ENCODE measurements at places on chromosomes 7 and 10.
A peak's percentile ranks its signal among the peaks of the same experiment; 100 is the strongest.

- no peak for ATAC-seq
These were observed 21.3 kb upstream of the AGR2 start for GRCh38 chr7:16826060-16826459.

- peak; percentile 53 for ATAC-seq
These were observed 814 bp downstream of the RUFY2 start for GRCh38 chr10:68406111-68406814.

- peak; percentile 22 for ATAC-seq
These were observed 779 bp downstream of the C1QL3 start for GRCh38 chr10:16520900-16521299.

GRCh38 chr10:103265717-103266329 lies 11.1 kb upstream of the INA start:
- ATAC-seq: no peak

DNA sequence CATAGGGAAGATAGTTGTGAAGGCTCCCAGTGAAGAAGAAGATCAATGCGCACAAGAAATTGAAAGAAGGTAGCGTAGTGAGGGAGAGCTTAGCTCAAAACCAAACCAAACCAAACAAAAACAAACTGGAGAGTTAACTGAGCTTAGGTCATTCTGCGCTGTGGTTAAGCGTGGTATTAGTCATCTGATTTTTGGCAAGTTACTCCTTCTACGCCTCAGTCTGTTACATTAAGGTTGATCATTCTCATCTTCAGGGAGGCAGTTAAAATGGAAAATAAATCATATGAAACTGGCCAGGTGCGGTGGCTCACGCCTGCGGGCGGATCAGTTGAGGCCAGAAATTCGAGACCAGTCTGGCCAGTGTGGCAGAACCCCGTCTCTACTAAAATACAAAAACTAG lies 259.7 kb downstream of the EXOC4 start:
- no peak for ATAC-seq

DNA sequence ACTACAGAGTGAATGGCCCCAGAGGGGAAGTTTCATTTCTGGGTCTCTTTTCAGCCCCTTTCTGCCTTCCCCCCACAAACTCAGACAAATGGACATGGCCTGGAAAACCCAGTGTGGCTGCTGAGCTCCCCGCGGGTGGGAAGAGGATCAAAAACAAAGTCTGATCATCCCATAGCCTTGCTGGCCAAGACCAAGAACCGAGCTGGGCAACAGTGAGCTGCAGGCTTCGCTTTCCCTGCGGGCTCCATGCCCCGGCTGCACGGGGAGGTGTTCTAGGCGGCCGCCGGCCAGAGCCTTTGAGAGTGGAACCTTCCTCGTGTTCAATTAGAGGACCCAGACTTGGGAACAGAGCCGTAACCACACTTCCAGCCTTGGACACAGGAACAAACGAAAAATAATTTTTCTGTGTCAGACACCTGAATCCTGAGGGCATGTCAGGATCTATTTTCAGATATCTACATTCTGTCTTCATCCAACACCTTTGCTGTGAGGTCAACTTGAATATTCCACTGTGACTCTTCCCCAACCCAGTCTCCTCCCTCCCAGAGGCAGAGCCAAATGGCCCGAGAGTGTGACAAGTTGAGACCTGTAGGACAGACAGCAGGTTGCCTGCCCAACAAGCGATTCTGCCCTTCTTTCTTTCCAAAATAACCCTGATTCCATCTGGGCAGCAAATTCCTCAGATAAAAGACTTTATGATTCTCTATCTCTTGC lies 26.0 kb downstream of the WDR86 start:
- ATAC-seq: no peak

DNA sequence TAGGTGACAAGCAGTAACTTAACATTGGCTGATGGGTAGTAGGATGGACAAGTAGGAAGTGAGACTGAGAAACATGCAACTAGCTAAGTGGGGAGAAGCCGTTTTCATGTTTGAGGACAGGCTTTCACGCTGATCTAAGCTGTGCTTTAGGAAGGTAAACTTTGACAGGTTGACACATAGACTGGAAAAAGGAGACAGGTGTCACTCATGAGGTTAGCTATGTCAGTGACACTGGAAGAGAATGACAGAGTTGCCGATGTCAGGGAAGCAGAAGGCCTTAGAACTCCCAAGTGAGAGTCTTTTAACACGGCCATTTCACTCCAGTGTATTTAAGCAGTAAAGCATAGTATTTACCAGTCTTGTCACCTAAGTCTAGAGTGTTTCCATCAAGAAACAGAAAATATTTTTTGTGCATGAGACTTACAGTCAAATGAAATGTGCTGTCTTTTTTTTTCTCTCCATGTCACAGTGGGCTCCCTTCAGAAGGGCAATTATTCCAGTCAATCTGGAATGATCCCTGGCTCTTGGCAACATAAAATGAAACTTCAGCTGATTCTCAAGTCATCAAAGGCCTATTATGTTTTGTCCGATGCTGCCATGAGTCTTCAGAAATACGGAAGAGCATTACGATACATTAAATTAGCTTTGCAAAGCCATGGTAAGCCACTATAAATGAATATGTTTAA lies 20.6 kb downstream of the EDRF1 start:
- ATAC-seq: no peak

DNA sequence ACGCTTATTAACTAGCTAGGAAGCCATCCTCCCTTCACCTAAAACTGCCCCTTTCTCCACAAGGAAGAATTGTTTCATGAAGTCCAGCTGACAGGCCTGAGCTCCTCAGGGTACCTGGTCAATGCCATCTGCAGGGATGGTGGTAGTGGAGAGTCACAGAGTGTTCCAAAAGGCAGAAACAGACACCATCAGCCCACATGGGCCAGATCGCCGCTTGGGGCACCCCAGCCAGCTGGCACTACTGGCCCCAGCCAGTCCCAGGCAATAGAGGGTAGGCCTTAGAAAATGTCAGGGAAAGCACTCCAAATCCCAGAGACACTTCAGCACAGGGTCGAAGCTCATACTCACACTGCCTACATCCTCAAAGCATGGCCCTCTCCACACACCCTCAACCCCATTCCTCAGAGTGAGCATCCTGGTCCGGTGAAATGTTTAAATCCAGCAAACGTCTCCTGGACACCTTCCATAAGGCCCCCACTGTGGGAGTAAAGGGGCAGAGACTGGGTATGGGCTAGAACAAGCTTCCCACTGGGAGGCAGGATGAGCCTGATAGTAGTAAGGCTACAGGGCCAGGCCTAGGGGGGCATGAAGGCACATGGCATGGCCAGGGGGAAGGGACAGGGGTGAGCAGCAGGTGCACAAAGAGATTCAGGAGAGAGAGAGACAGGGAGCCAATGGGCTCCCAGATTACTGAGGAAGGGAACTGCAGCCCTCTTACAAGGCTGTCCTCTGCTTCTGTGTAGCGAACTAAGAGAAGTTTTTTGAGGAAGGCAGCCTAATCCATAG lies 1.9 kb downstream of the LRRC20 start:
- ATAC-seq: no peak

DNA sequence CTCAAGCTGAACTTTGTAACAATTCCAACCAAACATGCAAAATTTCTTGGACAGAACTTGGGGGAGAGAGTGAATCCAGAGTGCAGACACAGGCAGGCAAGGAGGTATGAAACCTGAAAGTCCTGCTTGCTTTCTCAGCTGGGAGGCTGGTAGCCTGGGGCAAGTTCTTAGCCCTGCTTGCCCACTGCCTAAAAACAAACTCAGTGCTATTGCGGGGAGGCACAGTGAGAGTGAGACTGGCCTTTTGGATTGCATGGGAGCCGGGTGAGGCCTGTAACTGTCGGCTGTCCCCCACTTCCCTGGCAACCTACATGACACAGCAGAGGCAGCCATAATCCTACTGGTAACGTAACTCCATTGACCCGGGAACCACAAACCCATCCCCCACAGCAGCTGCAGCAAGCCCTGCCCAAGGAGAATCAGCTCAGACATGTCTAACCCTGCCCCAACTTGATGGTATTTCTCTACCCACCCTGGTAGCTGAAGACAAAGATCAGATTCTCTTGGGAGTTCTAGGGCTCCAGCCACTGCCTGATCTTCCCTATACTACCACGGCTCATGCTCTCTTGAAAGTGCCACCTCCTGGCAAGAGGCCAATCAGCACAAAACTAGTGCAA lies 663.6 kb downstream of the GRM8 start:
- no peak for ATAC-seq

DNA sequence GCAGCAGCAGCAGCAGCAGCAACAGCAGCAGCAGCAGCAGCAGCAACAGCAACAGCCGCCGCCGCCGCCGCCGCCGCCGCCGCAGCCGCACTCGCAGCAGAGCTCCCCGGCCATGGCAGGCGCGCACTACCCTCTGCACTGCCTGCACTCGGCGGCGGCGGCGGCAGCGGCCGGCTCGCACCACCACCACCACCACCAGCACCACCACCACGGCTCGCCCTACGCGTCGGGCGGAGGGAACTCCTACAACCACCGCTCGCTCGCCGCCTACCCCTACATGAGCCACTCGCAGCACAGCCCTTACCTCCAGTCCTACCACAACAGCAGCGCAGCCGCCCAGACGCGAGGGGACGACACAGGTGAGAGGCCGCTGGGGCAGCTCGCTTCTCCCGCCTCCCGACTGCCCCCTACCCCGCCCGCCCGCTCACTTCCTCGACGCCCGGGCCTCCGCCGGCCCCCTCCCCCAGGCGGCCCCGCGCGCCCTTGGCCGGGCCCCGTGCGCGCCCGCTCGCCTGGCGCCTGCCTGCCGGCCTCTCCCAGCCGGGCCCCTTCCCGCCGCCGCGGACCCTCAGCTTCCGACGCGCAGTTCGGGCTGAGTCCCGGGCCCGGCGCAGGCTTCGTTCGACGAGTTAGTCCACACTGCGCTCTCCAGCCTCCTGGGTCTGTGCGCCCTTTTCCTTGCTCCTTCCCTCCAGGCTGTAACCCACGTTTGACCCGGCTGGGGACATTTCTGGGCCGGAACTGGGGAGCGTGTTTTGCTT lies 882 bp downstream of the DLX6 start:
- ATAC-seq: peak; percentile 44

DNA sequence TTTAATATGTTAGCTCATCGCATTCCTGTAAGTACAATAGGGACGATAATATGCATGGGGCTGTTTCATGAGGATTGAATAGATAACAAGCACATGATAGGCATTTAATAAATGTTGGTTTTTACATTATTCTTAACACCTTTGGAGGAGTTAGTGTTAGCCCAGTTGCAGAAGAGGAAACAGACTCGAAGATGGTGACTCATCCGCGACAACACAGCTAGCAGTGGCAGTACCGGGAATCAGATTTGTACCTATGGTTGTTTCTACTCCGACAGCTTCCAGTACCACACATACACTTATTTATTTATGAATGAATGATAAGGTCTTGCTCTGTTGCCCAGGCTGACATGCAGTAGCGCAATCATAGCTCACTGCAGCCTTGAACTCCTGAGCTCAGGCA lies 2.9 kb downstream of the LRMDA start:
- no peak for ATAC-seq

DNA sequence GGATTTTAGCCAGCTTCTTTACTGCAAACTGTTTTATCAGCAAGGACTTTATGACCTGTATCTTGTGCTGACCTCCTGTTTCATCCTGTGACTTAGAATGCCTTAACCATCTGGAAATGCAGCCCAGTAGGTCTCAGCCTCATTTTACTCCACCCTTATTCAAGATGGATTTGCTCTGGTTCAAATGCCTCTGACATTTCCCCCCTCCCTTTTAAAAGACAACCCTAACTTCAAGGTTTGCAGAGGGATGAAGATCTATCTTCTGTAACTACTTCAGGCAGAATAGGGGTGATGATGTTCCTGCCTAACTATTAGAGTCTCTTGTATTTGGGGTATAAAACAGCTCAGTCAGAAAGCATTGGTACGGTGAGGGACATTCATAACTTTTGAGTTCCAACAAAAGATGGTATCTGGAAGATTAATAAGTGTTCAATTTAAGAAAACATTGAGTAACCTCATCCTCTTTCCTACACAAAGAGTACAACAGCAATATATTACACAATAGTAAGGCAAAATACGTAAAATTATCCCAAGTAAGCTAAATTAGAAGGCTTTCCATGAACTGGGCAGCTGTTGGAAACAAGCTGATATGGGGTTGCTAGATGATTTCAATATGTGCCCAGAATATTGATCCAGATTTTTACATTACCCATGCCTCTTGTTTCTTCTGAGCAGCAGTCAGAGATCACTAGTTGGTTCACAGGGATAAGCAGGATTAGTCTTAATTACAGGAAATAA lies 40.0 kb upstream of the LRGUK start:
- no peak for ATAC-seq

- no peak for ATAC-seq
These were observed 16.0 kb upstream of the DNTT start for GRCh38 chr10:96288151-96288621.

DNA sequence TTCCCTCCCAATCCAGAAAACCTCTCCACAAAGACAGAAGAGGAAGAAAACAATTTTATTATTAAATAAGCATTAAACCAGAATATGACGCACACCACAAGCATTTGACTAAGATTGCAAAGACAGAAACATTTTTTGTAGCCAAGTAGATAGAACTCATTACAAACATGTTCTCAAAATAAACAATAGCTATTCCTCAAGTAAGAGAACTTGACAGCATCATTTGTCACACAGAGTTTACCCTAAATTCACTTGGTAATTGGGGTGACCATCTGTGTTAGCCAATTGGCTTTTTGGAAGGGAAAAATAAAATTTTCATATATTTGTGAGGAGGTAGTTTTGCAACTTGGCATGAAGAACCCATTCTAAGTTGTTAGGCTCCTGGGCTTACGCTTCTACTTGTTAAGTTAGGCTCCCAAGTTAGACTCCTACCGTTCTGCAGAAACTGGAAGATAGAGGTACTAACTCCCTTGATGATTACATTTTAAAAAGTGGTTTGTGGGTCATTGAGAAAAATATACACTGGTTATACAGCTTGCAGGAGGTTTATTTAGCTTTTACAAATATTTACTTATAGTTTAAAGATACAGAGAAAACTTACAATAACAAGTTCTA lies 618.6 kb upstream of the CNTNAP2 start:
- no peak for ATAC-seq

- no peak for ATAC-seq
These were observed 270.3 kb upstream of the NEBL start for GRCh38 chr10:21167288-21168010.

DNA sequence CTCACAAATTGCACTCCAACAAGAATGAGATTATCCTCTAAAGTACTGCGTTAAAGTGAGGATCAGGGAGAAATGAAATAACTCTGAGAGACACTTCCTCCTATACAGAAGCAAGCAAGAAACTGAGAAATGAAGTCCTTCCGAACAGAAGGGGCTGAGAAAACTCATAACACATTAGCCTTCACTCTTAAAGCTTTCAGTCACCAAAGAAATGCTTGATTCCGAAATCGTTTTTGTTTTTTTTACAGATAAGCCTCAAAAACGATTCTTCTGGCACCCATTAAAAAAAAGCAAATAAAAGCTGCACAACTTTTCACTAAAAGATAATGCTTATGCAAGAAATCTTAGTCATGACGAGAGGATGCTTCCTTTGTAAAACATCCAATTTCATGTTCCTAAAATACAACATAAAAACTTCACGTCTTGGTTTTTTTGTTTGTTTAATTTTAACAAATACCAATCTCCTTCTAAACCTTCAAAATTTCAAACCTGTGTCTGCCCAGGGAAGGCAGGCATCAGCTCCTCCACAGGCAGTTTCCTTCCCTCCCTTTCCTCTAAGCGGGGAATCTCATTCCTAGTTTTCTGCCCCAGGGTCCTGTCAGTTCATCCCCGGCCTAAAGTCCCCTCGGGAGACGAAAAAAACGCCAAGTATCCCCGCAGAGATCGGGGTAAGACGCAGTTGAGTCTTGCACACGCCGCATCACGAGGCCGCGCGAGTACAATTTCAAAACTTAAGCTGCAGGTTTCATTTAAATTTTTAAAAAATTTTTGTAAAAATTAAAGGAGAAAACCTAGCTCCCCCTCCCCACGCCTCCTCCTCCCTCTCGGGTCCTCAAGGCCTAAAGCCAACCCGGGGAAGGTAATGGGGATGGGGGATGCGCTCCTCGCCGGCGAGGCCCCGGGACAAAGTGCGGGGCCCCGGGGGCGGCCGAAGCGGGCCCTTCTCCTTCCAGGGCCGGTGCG lies 1.1 kb downstream of the BAZ1B start:
- no peak for ATAC-seq

Measured in gastroesophageal sphincter (tissue), 4 donors.